ENCODE measurements at places on chromosomes 3 and 15.
A peak's percentile ranks its signal among the peaks of the same experiment; 100 is the strongest.

DNA sequence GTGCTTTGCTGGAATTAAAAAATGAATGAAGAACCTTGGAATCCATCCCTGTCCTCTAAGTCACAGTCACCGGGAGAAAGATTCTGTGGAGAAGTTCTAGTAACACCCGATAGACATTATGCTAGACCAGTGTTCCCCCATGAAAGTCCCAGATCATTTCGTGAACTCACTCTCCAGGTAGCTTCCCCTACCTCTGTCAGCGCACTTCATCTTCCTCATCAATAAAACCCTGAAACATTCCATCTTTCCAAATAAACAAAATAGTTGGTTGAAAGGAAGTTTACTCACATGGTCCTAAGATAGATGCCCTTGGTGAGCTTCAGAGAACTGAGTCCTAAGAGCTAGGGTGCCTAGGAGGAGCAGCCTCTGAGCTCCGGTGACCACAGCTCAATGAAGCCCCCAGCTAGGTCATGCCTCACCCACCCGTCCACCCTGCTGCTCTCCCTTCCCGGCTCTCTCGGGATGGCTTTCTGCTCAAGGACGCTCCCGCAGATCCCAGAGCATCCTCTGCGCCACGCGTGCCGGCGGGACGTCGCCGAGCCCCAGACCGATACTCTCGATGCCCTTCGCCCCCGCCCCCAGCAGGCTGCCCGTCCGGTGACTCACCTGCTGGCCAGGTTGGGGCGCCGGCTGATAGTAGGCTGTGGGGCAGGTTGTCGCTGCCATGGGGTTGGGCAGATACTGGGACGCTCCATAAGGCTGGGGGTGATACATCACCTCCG is 776 bp downstream of the VGLL3 start:
- peak; percentile 59 for DNase-seq

DNA sequence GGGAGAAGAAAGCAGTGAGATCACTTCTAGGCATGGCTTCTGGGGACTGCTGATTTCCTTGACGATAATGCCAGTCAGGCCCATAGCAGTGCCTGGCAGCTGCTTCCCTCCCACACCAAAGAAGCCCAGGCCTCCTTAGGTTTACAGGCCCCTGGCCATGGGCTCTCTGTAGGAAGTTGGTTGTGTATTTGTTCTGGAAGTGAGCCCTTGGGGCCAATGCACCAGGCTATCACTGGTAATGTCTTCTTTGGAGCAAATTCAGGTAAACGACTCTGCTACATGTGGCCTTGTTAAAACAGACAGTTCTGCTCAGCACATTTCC is 89.3 kb downstream of the CCNL1 start:
- no peak for DNase-seq

GRCh38 chr3:187743195-187744141 is 1.8 kb downstream of the BCL6 start:
- DNase-seq = peak; percentile 53

GRCh38 chr3:150557725-150558124 is 11.1 kb downstream of the EIF2A start:
- no peak for DNase-seq

- no peak for DNase-seq
These were observed 13.9 kb downstream of the CHST13 start for GRCh38 chr3:126537730-126538281.

Data from fibroblast of skin of right biceps (primary cell).